CD4-positive, alpha-beta T cell treated with Interleukin-2 at 100 ng/mL for 4 hours (primary cell): ENCODE measurements at places on chromosomes 2 and 18.

- no peak for DNase-seq
Measured at GRCh38 chr2:231527091-231527395, 3.2 kb downstream of the NMUR1 start.

DNA sequence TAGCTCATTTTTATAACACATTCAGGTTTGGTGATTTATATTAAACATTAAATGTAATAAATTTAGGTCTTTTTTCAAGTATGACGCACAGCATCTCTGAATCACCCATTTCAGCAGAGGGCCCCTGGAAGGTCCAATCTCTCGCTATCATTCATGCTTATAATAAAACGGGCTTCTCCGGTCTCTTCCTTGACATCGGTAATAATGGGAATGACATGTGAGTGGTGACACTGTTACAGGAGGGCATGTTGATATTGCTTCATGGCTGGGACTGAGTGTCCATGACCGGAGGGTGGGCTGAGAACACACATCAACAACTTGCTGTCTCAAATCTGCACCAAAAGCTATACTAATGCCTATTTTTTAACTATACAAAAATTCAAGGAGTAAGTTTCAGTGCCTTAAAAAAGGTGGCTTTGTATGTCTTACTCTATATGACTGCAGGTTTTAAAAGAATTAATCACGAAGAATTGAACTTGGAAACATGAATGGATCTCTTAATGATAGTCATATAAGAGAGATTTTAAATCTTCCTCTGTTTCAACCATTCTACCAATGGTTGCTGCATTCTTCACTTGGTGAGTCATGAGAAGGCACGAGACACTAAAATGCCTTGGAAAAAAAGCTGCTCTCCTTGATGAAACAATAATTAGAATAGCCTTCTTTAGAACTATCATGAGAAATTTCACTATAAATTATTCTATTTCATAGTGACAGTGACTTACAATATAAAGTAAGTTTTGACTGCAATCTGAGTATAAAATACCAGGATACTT is 101.9 kb upstream of the NRP2 start:
- no peak for DNase-seq

GRCh38 chr2:173734797-173735196 is 230.4 kb downstream of the SP3 start:
- no peak for DNase-seq

DNA sequence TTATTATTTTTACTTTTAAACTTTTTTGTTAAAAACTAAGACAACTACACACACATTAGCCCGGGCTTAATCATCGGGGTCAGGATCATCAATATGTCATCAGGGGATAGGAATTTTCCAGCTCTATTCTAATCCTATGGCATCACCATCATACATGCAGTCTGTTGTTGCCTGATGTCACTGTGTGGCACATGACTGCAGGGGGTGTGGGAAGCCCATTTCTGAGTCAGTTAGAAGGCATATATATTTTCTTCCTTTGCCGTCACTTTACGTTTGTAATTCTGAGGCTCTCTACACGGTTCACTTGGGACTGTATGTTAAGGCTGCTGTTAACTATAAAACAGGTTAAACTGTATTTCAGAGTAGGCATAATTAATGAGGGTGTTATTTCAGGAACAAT is 144.4 kb upstream of the ITGA6 start:
- DNase-seq, result no peak

- no peak for DNase-seq
Measured at GRCh38 chr2:71190656-71191569, 36.0 kb downstream of the PAIP2B start.
